Nucleus accumbens (tissue), 56 donors: ENCODE measurements at places on chromosomes 4 and X.

DNA sequence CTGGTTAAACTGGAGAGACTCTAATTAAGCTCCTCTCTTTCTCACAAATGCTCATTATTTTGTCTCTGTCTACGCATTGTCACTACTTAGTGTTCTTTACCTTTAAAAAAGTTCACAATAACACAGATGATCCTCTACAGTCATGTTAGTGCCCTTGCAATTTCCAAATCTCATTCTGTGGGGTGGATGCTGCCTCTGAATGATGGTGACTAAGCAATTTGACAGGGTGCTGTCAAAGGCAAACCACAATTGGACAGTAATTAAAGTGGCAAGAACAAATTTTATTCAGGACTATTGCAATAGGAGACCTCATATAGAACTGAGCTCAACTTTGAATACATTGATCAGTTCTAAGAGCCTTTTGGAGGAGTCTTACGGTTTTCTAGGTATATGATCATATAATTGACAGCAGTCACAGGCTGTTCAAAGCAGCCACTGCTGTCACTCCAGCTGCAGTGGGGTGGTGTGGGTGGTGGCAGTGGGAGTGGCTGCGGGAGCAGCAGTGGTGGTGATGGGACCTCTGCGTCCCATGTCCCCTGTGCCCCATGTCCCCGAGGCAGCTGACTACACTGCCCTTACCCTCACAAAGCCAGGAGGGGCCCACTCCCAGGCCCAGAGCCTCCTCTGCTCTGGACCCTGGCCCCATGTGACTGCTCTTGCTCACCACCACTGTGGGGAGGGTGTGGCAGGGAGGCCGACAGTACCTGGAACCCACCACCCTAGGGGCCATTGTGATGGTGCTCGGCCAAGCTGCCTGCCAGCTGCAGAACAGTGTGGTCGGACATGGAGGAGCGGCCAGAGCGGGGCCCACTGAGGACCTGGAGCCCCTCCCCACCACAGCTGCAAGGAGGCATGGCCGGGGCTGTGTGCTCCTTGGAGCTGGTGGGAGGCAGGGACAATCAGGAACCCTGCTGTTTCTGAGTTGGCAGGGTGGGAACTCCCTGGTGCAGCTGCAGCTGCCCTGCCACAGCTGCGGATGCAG is 30.4 kb upstream of the PAGE1 start:
- DNase-seq = no peak

DNA sequence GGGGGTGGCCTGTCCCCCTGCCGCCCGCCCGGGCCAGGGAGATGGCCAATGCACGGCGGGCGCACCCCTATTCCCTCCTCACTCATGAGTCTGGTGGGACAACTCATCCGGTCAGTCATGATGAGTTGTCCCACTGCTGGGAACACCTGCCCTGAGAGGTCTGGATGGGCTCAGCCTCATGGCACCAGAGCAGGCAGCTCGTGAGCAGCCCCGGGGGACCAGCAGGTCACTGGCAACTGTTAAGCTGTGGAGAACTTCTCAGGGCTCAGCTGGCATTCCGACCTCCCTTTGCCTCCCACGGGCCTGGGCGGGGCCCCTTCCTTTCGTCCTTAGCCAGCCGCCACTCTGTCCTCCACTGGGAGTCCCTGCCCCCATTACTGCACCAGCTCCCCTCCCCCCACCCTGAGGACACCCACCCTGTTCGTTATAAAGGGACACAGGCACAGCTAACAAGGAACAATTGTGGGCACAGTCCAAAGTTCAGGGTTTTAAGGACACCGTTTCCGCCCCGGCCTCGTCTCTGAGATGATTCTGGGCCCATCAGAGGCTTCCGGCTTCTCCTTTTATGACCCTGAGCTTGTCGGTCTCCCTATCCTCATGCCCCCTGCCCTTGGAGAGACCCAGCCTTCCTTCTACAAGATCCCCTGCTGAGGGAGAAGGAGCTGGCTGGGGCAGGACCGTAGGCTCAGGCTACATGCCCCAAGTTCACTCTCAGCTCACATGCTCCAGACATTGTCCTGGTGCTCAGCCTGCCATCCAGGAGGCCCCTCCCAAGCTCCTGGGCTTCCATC is 14.6 kb upstream of the KIAA0232 start:
- no peak for DNase-seq

DNA sequence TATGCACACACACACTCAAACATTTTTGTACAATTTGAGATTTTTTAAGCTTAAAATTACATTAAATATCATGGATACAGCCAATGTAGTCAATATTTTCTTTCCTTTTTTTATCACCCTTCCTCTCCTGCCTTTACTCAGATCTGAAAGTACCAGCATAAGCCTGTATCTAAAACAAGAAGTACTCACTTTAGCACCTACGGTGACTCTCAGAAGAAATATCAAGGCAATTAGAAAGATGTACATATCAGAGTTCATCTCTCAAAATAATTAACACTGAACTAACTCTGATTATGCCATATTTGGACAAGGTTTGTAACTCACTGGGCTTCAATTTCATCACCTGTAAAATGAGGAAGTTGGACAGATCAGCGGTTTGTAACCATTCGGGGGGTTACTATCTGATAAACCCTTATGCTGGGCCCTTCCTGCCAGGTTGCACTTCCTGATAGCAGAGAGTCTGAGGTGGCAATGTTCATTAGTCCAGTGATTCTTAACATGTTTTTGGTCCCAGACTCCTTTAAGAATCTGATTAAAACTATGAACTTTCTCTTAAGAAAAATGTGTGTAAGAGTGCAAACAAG is 5.7 kb upstream of the GPR174 start:
- DNase-seq = no peak

DNA sequence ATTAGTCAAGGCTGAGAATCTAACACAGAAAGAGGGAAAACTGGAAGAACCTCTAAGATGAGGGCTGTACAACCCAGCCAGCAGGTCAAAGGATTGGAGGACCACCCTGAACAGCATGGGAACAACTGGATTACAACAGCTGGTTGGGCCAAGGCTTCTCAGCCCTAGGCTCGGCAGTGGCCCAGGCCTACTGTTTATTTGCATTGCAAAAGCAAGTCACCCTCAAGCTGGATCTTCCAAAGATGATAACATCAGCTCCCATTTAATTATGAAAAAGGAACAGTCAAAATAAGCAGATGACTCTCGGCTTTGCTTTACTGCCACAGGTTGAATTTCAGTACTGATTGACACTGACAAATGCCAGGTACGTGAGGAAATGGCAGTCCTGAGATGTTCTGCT is 61.8 kb downstream of the GPC3 start:
- DNase-seq = no peak

DNA sequence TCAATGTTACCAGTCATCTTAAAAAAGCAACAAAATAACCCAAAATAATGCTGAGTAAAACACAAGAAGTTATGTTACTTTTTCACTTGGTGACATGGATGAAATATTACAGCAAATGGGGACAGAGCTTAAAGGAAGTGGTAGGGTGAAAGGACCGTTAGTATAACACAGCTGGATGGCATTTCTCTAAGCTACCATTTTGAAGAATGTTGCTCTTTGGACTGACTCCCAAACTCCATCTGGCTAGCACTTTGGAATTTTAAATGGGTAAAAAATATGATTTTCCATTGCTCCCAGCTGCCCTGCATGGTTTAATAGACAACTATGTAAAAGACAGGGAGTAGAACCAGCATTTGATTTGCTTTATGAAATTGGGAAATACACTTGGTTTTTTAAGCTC is 27.6 kb downstream of the CLCN5 start:
- no peak for DNase-seq

GRCh38 chr4:118327554-118328241 is 25.1 kb downstream of the PRSS12 start:
- no peak for DNase-seq

DNA sequence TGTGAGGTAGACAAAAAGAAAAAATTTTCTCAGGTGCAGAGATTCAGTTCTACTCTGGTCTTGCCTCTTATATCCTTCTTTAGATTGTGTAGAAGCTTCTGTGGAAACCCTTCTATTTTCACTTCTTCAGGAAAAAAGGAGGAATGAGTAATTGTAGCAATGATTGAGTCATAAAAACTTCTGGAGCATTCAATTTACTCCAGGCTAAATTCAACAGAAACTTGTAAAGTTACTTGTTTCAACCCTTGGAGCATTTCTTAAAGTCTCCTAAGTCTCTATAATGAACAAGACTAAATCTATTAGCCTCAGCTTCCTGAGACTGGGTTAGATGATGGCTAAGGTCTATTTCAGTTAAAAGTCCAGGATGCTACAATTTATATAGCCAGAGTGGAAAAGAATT is 29.9 kb downstream of the BOD1L1 start:
- DNase-seq = no peak

- no peak for DNase-seq
These were observed 25.4 kb downstream of the SEC31A start for GRCh38 chr4:82865592-82865991.

DNA sequence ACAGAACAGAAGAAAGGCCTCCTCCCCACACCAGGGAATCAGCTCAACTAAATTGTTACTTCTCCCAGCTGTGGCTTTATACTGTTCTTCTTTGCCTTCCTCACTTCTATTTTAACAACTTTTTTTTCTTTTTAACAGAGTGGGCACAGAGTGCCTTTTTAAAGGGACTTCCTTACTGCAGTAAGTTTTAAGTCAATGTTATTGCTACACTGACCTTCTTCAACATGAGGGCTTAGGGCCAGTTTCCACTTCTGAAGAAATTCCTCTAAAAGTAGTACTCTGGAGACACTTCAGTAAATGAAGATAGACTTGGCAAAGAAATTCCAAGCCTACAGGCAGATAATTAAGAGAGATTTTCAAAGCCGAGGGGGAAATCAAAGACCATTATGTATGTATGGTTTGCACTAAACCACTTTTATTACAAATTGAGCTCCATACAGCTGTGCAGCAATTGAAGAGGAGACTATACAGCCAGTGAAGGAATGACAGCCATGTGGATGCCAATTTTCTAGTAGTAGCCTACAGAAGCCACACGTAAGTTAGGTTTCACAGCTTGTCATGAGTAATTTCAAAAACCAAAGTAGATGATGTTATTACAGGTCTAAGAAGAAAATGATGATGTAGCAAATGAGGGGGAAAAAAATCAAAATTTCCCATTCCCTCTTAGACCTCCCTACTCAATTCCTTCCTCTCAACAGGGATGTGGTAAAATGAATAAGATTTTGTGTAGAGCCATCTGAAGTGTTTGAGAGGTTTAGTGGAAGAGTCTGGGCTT is 36.9 kb upstream of the RASGEF1B start:
- no peak for DNase-seq

DNA sequence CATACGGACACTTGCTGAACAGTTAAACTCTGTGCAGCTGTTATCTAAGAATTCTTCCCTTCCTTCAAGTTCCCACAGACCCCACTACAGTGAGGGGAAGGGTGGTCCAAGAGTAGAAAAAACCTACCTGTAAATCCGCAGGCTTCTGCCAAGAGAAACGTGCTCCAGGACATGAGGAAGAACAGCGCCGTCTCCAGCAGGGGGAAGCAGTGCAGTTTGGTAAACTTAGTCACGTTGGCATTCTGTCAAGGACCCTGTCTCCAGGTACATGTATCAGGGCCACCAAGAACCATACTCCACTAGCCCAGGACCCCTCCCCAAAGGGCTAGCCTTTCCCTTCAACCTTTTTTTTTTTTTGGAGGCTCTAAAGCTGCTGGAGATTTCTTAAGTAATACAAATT is 79.9 kb downstream of the CHST7 start:
- DNase-seq = no peak

- no peak for DNase-seq
These were observed 42.9 kb downstream of the DDX60L start for GRCh38 chr4:168437192-168437943.

DNA sequence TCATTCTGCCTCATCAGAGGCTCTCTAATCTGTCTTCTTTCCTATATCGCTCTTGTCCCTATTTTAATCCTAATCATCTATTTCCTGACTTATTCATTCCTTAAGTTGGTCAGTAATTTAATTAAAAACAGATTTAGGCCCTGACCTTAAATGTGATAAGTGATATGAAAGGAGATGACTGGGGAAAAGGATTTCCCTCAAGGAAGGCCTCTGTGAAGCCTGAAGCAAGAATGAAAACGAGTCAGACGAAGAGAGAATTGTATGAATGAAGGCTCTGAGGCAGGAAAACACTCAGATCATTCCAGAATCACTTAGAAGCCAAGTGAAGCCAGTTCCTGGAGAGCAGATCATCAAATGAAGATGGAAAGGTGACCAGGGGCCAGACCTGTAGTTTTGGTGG is 22.1 kb downstream of the PKD2 start:
- no peak for DNase-seq

DNA sequence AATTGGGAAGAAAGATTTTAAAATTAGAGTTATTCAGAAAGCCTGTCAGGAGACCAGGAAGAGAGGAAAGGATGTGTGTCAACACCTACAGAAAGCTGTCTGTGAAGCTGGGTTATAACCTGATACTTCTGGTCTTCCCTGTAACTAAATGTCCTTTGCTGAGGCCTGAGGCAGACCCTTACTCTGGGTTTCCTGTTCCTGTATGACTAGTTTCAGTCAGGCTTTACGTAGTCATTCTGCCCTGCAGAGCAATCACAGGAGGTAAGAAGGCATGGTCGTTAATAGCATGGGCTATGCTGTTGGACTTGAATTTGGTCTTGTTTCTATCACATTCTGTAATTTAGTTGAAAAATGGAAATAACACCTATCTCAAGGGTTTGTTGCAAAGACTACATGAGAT is 110.5 kb upstream of the IGFBP7 start:
- no peak for DNase-seq

- no peak for DNase-seq
These were observed 480.8 kb upstream of the TECRL start for GRCh38 chr4:64889906-64890610.

DNA sequence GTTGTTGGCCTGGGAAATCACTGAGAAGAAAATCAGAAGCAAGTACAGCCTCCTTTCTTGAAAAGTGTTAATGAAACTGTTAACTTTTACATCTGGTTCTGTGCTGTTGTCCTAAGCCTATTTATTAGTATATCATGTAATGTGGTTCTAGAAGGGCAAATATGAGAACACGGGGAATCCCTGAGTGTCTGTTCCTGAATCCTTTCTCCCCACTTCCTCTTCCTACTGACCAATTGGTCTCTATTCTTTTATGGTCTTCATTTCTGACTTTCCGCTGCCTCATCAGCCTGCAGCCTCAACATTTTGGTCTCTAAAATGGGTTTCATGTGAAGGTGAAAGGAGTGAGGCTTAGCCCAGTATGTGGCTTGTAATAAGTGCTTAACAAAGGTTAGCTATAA is 159.9 kb upstream of the MAMLD1 start:
- DNase-seq = no peak

DNA sequence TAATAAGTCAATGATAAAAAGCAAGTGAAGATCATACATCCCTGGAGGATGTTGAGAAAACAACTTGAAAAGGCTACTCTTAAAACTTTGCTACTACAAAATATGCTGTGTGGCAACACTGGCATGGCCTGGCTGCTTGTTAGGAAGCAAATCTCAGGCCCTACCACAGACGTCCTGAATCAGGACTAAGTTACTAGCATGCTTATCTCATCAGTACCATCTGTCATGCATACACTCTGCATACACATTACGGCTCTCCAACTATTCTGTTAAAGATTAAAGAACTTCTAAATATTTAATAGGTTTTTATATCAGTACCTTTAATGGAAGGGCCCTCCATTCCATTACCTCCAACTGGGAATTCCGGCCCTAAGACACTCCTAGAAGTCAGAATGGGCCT is 8.2 kb downstream of the PAPSS1 start:
- no peak for DNase-seq
